Activated CD4-positive, alpha-beta T cell treated with anti-CD3 and anti-CD28 coated beads for 24 hours (primary cell): ENCODE measurements at places on chromosomes 7 and 10.

- no peak for DNase-seq
These were observed 35.4 kb downstream of the CCM2 start for GRCh38 chr7:45035371-45035770.

DNA sequence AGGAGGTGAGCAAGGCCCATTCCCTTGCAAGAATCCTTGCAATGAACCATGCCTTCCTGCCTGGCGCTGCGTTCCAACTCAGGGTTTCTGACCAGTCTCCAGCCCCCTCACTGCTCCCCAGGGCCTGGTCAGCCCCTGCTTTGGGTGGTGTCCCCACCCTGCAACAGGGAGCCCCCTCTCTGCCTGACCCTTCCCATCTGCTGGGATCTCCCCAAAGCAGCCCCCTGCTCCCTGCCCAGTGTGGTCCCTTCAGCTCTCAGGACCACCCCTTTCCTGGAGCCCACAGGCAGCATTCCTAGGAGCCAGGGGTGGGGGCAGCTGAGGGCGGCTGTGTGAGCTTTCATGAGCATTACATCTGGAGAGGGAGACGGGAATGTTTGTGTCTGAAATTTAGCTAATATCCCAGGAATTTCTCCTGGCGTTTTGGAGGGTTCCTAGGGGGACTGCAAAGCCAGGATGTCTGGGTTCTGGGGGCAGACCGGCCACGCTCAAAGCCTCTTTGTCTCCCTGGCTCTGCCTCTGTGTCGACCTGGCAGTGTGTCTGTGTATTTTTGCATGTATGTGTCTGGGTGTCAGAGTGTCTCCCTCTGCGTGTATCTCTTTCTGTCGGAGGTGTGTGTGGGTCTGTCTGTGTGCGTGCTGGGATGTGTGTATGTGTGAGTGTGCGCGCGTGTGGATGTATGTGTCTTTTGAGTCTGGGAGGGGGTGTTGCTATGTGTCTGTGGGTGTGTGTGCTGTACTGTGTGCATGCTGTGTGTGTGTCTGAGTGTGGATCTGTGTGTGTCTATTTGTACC is 300.5 kb upstream of the ZMIZ1 start:
- no peak for DNase-seq

DNA sequence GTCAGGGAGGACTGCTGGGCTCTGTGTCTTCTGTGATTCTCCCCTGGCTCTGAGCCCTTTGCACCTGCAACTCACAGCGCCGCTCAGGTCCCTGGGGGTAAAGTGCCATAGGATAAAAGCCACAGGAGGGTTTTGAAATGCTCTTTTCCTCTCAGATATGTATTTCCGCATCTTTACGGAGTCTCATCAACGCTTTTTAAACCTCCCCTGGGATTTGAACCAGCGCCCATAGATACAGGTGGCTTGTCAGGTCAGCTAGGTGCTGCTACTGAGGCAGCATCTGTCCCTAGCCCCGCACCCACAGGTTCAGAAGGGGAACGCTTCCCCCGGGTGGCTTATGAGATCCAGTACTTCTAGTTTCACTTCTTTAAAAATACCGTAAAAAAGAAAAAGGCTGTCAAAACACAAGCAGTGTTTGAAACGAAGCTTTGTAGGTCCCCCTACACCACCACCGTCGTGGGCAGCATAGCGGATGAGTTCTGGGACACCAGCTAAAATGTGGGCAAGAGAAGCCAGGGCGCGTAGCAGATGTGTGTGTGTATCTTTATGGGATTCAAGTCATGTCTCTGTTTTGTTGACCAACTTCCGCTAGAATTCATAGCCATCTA is 173.5 kb downstream of the CUX1 start:
- no peak for DNase-seq

DNA sequence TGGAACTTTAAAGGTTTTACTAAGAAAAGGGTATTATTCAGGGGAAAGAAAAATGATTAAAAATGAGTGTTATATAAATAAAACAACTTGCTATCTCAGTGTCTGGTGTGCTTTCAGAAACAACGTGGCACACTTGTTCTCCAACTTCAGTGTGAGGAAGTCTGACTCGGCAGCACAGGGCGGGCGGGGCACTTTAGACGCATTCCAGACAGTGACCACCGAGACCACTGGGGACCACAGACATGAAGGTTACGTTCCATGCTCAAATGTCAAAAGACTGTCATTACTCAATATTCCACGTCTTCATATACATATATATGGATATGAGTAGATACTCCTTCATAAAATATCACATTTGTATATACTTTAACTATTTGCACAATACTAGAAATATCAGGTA is 87.0 kb downstream of the LARP4B start:
- DNase-seq: no peak

GRCh38 chr10:70576803-70577517 is 25.6 kb downstream of the PRF1 start:
- DNase-seq: no peak

DNA sequence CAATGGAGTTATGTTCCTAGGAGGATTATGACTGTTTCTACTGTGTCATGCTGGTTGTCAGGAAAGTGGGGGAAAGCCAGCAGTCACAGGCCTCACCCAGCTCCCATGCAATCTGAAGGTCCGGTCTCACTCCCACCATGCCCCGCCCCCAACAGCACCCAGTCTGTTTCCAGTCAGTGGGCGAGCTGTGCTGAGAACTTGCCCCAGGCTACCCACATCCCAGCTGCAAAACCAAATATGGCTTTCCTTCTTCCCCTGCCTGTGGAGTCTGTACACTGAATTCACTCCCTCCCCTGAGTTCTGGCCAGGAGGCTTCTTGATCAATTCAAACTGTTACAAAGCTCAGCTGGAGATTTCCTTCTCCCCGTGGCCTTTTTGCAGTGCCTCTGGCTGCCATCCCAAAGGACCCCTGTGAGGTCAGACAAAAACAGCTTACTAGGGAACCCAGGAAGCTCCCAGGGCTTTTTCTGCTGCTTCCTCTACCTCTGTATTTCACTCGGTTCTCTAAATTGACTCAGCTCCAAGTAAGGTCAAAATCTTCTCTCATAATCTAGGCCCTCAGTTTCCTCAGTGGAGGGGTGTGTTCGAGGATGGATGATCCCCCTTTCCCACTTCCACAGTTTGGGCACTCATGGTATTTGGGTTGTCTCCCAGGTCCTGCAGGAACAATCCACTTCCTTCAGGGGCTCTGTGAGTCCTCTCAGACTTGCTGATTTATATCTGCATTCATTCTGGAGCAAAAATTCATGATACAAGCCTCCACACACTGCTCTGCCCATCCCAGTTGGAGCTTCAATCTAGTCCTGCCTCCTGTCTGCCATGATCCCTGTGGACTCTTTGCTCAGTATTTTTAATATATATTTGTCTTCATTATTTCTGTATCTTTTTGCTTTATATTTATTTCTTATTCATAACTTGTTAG is 205.5 kb downstream of the SEMA3D start:
- no peak for DNase-seq

DNA sequence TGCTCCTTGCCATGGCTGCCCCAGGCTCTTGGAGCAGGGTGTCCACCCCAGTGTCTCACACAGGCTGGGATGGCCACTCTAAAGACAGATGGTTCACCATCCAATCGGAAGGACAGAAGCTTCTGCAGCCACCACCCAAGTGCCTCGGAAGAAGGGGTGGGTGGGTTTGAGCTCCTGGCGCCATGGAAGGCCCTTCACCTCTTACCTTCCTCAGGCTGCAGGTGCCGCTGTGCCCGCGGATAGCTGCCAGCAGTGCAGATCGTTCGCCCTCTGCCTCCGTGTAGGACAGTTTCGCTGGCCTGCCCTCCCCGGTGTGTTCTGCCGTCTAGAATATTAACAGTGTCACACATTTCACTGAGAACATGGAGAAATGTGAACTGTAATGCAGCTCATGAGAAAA is 243.6 kb upstream of the GRB10 start:
- DNase-seq: no peak

DNA sequence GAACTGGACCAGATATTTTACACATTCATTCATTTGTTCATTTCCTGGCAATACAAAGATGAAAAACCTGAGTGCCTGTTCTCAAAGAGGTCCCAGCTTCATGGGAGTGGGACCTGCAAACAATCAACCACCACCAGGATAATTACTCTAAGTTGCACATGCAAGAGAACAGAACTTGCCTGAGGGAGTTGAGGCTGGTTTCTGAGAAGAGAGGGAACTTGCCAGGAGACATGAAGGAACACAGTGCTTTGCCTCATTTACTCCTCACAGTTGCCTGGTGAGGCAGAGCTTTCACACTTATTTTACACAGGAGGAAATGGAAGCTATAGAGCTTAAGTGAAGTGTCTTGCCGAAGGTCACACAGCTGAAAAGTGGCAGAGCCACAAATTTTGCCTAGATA is 170.1 kb downstream of the SORCS3 start:
- no peak for DNase-seq

- no peak for DNase-seq
These were observed 235.1 kb upstream of the MEOX2 start for GRCh38 chr7:15921576-15921975.

- no peak for DNase-seq
These were observed 5.4 kb downstream of the BRI3 start for GRCh38 chr7:98286701-98287485.

DNA sequence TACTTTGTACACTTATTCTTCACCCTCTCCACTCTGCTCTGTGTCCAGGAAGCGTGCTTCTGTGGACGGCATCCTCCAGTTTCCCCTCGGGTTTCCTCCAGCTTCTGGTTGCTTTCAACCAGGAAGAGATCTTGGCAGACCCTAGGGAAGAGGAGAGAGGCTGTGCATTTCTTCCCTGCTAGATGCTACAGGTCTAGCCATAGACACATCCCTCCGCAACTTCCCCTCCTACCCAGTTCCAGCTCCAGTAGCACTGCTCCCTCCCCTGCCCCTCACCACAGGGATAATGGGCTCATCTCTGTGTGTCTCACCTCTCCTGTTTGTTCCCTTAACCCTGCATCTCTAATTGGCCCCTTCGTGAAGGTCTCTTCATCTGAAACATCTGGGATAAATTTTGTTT is 16.3 kb downstream of the TLL2 start:
- DNase-seq: no peak

- no peak for DNase-seq
These were observed 3.8 kb upstream of the PKD2L1 start for GRCh38 chr10:100333661-100334440.

DNA sequence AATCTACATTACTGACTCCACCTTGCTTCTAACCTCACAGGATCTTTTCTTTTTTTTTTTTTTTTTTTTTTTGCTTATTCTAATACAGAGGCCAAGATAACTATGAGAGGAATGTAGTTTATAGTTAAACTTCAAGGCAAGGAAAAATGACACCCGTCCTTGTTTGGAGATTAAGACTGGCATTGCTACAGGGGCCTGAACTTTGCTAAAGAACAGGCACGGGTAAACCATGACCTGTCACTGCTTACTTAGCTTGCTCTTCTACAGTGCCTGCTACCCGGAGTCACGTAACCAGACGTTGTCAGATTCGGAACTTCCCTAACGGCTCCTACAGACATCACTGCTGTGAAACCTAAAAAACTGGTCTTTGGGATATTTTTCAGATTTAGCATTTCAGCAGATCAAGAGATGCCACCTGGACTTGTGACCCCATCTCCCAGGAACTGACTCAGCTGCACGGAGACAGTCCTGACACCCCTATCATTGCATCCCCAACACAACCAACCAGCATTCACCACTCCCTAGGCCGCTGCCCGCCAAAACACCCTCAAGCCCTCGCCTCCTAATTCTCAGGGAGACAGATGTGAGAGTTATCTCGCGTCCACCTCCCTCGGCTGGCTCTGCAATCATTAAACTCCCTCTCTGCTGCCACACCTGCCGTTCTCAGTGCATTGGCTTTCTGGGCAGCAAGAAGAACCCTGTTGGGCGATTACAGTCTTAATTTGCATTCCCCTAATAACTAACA is 27.5 kb downstream of the MAD1L1 start:
- DNase-seq: no peak

DNA sequence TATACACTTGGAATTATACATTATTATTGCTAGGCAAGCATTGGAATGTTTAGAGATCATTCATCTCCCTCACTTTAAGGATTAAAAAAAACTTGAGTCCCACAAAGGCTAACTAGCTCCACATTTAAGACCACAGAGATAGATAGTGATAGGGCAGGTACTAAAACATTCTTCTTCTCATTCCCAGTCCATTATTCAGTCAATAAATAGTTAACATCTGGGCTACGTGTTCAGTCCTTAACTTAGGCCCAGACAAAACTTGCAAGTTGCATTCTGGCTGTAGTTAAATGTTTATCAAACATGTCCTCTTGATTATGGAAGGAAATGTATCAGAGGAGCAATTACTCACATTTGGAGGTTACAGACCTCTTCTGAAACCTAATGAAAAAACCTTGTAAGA is 2.4 kb downstream of the GNG11 start:
- DNase-seq: no peak

DNA sequence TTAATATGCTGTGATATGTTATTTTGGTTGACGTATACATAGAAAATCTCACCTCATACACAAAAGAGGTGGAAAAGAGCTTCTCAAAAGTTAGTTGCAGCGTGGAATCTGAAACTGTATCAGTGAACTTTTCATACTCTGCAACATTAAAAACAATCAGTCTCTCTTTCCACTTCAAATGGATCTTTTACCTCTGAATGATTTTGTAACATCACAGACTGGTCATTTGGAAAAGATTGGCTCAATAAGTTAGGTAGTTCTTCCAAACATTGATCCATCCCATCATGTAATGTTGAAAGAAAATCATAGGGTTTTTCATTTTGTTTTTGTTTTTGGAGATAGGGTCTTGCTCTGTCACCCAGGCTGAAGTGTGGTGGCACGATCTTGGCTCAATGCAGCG is 131.1 kb downstream of the AHR start:
- no peak for DNase-seq

- no peak for DNase-seq
These were observed 75.6 kb downstream of the PTPRN2 start for GRCh38 chr7:158512042-158512441.

- no peak for DNase-seq
These were observed 131.0 kb upstream of the C1GALT1 start for GRCh38 chr7:7051206-7051877.

- no peak for DNase-seq
These were observed 134.6 kb upstream of the TCF7L2 start for GRCh38 chr10:112815269-112816032.

DNA sequence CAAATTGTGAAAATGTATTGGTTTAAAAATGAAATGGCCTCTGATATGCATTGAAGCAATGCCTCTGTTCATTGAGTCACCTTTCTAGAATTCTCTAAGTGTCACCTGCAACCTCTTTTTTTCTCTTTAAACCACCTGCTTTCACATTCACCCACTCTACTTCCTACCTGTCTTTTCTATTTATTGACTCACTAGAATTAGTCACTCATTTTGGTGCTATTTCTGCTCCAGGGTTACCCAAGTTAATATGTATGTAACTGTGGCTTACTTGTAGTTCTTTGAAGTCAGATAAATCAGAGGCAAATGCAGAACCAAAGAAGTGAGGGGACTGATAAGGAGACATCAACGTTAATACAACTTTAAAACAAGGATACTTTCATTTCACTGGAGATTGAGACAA is 674.7 kb downstream of the CCSER2 start:
- DNase-seq: no peak
